ENCODE measurements at places on chromosomes 1 and 21.
A peak's percentile ranks its signal among the peaks of the same experiment; 100 is the strongest.

DNA sequence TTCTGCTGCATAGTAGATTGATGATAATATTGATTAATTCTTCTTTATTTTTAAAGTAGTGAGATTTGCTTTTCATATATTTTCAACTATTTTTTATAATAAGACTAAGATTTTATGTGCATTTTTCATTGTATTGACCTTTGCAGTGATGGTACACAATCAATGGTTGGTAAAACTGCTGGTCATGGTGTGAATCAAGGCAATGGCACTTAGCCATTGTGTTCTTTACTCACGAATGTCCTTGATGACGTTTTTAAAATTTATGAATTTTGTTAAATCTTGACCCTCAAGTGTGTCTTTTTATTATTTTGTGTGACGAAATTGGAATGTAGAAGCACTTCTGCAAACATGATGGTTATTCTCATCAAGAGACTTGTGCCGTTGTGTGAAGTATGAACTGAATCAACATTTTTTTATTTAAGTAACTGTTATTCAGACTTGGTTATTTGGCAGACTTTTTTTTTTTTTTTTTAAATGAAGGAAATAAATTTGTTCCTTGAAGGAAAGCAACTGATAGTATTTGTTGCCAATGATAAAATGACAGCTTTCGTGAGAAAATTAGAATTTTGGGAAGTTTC lies 22.6 kb downstream of the CDC73 start:
- DNase-seq: no peak

DNA sequence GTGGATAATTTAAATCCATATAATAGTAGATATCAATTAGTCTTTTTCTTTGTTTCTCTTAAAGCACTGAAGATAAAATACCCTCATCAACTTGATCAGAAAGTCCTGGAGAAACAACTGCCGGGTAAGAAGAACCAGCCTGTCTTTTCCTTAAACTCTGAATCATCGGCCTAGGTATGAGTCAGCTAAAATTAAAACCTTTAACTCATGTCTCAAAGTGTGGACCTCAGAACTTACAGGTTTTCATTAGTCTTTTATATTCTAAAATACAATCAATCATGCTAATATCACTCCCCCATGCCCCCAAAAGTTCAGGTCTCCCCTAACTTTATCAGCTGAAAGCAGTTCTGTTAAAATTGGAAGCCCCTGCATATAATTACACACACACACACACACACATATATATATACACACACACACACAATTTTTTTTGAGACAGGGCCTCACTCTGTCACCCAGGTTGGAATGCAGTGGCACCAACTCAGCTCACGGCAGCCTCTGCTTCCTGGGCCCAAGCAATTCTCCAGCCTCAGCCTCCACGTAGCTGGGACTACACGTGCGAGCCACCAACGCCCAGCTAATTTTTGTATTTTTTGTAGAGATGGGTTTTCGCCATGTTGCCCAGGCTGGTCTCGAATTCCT lies 61.3 kb downstream of the B3GALNT2 start:
- DNase-seq: no peak

- DNase-seq: no peak
Observed at GRCh38 chr1:29123053-29123886, 433 bp downstream of the TMEM200B start.

DNA sequence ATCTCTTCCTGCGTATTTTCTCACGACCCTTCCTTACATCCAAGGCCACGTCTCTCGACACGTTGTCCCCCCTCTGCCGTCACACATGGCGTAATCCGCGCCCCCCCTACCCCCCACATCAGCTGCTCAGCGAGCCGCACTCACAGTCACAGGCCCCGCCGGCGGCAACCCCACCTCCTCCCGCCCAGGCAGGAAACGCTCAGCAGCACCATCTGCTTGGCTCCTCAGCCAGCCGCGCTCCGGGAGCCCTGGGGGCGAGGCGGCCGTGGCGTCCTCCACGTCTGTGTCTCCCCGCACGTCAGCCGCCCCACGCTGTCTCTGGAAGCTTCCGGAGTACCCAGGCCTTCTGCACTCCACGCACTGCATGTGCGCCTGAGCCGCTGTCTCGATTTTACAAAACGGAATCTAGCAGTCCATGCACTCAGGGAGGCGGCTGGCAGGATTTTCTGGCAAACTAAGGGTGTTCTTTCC lies 64.6 kb downstream of the SIK1 start:
- peak; percentile 32 for DNase-seq

DNA sequence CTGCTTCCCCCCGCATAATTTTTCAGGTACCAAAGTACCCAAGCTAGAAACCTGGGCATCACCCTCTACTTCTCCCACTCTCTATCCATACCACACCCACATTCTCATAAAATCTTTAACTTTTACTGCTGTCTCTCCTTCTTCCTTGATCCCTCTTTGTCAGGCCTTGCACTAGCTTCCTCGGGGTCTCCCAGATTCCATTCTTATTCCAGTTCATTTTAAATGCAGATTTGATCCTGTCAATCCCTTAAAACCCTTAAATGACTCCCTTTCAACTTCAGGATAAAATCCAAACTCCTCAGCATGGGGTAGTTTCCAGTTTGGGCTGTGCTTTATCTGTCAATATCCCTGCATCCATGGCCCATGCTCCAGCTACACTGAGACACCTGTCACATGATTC lies 343.5 kb downstream of the PBX1 start:
- no peak for DNase-seq

- DNase-seq: no peak
Observed at GRCh38 chr1:96683931-96684330, 37.7 kb upstream of the PTBP2 start.

- peak; percentile 98 for DNase-seq
Observed at GRCh38 chr1:156282479-156283222, at the start of gene SMG5. SMG5 (minus strand) TSS chr1:156282825; CDS start chr1:156282680, 145 bp downstream.

GRCh38 chr1:111442457-111442856 lies 6.6 kb downstream of the WDR77 start:
- no peak for DNase-seq

GRCh38 chr1:11150326-11150725 lies 38.8 kb upstream of the ANGPTL7 start:
- no peak for DNase-seq

DNA sequence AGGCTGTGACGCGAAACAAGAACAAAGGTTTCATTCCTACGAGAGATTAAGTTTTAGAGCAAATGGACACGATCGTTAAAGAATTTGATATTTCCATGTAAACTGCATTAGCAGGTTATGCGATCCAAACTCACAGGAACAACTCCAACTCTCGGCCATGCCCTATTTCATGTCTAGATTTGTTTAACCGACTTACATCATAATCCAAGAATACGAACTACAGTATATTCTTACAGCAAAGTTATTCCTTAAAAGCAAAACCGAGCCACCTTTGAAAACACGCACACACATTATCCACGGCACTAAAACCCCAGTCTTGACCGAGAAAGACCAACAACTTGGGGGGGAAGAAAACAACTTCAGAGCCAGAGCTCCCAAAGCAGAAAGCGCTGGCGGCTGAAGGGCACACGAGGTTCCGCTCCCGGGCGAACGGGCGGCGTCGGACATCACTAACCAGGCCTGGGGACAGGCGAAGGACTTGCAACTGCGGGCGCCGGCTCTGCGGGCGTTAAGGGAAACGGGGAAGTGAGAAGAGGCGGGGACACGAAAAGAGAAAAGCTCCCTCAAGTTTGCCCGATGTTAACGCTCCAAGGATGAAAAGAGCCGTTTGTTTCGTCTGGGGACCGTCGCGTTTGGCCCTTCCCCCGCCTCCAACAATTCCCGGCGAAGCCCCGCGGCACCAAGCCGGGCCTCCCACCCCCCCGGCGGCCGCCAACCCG lies 690 bp downstream of the B3GALNT2 start:
- DNase-seq: no peak

DNA sequence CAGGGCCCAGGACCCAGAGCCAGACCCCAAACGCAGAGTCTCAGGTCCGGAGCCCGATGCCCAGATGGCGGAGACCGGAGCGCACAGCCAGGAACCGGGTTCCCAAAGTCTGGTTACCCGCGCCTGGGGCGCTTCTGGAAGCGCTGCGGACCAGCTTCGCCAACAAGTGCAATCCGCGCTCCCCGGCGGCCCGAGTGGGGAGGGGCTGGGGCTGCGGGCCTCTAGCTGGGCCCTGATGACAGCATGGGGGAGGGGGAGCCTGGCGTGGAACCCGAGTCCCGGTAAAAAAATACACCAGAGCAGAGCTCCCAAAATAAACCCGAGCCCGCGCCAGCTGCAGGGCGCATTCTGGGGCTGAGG lies 494 bp downstream of the NT5C1A start:
- DNase-seq: no peak

GRCh38 chr1:85146972-85147359 lies 53.9 kb downstream of the SYDE2 start:
- DNase-seq: no peak

GRCh38 chr1:160328184-160328583 lies 14.9 kb downstream of the COPA start:
- DNase-seq: no peak

GRCh38 chr1:206646504-206646903 lies 11.2 kb downstream of the DYRK3 start:
- DNase-seq: no peak

GRCh38 chr1:116877141-116877818 lies 32.4 kb upstream of the PTGFRN start:
- no peak for DNase-seq

GRCh38 chr1:206680279-206680678 lies 4.4 kb upstream of the MAPKAPK2 start:
- DNase-seq: no peak

- DNase-seq: no peak
Observed at GRCh38 chr1:53766831-53767405, 28.0 kb upstream of the GLIS1 start.

DNA sequence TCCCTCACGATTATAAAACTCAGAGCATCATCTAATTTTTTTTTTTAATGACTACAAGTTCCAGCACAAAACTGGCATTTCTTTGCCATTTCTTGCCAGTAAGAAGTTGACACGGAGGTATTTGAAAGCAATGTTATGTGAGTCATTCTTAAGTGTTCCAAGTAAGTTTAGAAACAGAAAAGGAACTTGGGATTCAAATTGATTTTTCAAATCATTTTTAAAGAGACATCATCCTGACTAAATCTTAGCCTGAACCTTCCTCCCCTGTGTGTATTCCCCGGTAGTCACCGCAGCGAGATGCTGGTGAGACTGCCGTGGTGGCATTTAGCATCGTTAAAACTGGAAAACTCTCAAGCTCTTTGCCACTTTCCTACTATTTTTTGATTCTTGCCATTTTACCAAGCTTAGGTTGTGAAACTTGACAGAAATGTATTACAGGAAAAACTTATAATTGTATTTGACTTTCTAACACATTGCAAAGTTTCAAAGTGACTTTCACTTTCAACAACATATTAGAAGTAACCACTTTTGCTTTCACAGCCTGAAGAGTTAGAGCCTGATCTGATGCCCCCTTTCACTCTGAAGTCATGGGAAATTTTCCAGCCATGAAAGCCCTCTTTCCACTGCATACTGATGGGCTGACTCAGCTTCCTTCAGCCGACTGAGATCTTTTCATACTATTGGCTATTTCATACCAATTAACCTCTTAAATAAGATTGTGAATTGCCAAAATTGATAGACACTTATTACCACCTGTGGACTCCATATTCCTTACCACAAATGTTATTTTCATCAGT lies 61.4 kb downstream of the OLFML2B start:
- no peak for DNase-seq

DNA sequence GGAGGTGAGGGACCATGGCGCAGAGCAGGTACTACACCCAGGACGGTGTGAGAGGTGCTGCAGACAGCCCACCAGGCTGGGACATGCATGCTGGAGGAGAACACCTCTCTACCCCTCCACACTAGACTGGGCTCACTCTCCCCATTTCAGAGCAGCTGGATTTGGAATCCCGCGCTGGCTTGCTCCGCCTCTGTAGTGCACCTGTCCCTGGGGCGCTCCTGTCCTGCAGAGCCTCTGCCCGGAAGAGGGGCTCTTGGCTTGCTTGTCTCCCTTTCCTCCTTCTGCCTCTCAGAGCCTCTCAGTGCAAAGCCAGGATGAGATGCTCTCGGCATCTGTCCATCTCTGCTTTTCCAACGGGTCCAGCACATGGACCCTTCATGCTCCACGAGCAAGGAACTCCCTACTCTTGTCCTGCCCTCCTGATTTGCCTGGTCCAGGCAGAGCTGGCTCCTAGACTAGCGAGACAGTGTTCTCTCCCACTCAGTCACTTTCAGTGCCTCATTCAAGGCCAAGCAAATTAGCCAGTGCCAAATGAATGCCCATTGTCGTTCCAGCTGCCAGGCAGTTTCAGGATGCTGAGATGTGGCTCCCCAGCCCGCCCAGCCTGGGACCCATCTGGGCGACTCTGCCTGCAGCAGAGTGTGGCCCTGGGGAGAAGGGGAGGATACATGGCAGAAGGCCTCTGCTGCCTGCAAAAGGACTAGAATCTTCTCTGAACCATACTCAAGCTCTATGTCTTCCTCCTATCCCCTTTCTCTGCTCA lies 33.7 kb downstream of the CDCA8 start:
- no peak for DNase-seq

GRCh38 chr1:40954626-40955025 lies 24.9 kb upstream of the CTPS1 start:
- DNase-seq: no peak

DNA sequence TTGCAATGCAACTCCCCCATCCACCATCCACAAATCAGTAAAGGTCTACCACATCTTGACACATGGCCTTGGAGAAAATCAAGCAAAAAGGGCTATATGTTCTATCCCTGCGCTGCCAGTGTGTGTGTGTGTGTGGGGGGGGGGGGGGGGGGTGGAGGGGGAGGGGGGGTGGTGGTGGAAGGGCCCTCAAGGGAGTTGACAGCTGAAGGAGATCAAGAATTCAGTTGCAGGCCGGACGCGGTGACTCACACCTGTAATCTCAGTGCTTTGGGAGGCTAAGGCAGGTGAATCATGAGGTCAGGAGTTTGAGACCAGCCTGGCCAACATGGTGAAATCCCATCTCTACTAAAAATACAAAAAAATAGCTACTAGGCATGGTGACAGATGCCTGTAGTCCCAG lies 37.6 kb upstream of the CLIC4 start:
- no peak for DNase-seq

DNA sequence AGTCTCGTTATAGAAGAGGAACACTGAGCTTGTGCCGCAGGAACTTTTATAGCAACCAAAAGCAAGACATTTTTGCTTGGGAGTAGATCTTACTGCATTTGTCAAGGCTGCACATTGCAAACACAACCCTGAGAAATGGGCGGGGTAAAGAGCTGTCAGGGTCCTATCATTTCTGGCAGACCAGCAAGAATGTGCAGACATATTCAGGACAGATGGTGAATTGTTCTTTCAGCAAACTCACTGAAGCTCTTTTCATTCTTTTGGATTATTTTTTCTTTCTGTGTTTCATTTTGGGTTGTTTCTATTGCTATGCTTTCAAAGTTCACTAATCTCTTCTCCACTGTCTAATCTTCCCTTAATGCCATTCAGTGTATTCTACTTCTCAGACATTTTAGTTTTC lies 5.1 kb upstream of the ACTN2 start:
- DNase-seq: no peak

DNA sequence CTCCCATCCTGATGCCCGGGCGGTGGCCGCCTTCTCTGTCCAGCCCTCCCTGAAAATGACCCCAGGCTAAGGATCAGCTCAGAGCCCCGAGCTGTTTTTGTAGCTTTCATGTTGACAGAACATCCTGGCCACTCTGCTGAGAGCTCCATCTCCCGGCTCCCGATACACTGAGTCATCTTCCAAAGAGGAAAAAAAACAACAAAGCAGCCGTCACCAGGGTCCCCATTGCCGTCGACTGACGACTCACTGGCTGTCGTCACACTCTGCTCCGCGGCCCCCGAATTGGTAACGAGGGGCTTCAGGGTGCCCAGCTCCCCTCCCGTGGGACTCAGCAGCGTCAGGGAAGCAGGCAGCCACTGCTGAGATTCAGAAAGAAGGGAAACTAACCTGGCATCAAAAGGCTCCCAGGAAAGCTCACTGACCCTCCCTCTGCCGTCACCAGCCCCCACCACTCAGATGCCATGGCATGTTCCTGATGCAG lies 67.2 kb downstream of the CD46 start:
- no peak for DNase-seq
